ENCODE measurements at places on chromosomes 6 and 20.

- DNase-seq, result no peak
Observed at GRCh38 chr20:51801122-51801822, 1.0 kb downstream of the SALL4 start.

DNA sequence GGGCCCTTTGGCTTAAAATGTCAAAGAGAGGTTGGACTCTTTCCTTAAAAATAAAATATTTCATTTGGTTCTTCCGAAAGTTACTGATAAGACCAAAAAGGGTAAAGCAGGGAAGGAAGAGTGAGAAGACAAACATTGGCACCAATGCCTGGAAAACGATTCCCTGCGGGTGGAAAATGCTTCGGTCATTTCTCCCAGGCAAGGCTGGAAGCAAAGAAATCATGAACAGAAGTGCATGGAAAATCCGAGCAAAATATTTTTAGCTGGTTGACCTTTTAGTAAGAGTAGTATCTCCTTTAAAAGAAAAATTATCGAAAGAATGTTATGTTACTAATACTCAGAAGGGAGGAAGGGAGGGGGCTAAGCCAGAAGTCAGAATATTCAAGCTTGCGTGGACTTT, 62.7 kb downstream of the TMEM170B start:
- no peak for DNase-seq

- no peak for DNase-seq
Observed at GRCh38 chr20:5465604-5465927, 148.8 kb upstream of the PROKR2 start.

DNA sequence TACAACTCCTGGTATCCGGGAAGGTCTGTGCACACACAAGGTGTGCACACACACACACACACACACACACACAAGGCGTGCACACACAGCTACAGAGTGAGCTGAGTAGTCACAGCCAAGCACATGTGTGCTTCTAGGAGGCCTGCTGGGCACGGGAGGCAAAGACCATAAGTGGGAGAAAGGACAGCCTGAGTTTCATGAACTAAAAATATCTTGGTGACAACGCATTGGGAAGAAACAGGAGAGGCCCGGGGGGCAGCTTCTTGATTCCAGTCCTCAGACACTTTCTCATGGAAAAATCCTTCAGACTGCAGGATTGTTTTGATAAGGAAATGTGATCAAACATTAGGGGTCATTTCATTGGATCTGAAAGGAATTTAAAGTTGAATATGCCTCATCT, 2.6 kb downstream of the TRAF3IP2 start:
- DNase-seq, result no peak

- no peak for DNase-seq
Observed at GRCh38 chr6:30204116-30204515, 9.1 kb downstream of the TRIM26 start.

GRCh38 chr6:134103006-134103405, 50.6 kb upstream of the SLC2A12 start:
- no peak for DNase-seq

DNA sequence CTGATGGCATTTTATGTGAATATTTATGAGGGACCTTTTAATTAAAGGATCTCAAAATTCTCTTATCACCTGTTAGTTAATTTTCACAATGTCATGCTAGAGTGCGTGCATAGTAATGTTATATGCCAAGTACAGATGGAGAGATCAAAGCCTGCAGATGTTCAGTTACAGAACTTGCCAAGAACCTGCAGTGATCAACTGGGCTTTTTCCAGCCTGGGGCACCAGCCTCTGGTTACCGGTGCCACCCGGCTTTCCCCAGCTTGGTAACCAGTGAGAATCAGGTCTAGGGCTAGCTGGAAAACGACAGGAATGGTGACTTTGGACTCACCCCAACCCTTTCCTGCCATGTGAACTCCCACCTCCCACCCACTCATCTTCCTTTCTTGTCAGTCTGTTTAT, 91.8 kb downstream of the CAP2 start:
- no peak for DNase-seq

DNA sequence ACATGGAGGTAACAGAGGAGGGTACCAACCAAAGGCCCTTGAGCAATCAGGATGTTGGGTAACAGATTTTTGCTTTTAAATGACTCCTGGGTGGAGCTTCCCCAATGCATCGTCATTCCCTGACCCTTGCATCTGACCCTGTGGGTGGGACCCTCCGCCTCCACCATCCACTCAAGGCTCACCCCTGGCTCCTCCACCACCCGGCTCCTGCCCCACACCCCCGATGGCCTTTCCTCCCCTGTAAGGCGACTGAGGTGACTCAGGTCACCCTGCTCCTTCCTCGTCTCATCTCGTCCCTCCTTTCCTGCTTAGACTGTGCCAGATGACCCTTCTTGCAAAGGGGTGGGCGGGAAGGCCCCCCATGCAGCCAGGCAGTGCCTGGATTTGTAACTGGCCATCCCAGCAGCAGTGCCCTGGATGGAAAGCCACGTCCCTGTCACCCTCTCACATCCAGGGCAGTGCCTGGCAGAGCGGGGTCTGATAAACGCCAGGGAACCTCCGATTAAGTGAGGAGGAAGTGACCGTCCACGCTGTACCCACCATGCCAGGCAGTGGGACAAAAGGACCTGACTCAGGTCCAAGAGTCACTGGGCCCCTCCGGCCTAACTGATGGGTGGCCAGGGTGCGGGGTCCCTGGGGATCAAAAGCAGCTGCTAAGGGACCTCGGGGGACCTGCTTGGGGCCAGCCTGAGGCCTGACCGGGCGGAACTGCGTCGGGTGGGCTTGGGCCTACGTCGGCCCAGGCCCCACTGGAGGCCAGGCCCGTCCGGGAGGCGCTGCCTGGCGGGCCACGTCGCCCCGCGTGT, 624 bp upstream of the NPEPL1 start:
- no peak for DNase-seq

GRCh38 chr6:131024565-131024964, 38.5 kb downstream of the EPB41L2 start:
- DNase-seq, result no peak

GRCh38 chr6:44730771-44731391, 343.4 kb downstream of the CDC5L start:
- no peak for DNase-seq

- DNase-seq, result no peak
Observed at GRCh38 chr6:123580331-123580730, 56.4 kb downstream of the TRDN start.

DNA sequence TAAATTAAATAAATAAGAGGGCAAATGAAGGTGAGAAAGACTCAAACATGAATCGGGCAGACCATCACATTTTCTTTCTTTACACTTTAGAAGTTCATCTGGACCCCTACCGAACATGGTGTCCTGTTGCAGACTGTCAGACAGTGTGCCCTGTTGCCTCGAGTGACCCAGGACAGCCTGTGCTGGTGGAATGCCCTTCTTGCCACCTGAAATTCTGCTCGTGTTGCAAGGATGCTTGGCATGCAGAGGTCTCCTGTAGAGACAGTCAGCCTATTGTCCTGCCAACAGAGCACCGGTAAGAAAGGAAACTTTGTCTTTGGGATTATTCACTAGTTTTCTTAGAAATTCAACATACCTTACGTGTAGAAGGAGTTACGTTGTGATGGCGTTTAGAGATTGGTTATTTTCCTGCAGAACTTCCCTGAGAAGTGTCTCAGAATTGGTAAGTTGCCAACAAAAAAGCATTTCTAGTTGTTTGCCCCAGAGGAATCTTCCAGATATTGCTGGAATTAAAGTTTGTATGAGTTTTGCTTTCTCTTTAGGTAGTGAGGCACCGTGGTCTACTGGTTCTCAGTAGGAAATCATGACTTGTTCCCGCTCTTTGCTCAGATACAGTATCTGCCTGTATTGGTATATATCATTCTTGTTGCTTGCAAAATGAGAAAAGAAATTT, 70.1 kb downstream of the RNF144B start:
- no peak for DNase-seq

GRCh38 chr20:10513061-10513460, 78.0 kb downstream of the SLX4IP start:
- no peak for DNase-seq

DNA sequence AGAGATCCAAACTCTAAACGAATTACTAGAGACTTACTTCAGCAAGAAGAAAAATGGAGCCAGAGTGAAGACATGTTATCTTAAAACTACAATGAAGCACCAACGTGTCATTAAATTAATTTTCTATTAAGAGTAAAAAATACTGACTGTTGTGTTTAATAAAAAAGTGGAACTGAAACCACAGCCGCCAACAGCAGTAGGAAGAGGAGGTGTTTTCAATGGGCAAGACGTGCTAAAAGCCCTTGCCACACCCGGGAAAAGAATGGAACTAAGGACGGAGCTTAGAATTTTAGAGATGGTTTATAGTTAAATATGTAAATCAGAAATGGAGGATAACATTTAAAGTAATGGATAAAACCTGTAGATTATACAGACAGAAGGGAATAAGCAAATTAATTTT, 608.7 kb downstream of the TFAP2A start:
- DNase-seq, result no peak

GRCh38 chr20:58084966-58085365, 143.5 kb downstream of the ANKRD60 start:
- DNase-seq, result no peak

- no peak for DNase-seq
Observed at GRCh38 chr6:113017353-113017752, 670.2 kb downstream of the RFPL4B start.

GRCh38 chr6:39309942-39310531, 4.2 kb downstream of the KCNK17 start:
- DNase-seq, result peak; percentile 25

DNA sequence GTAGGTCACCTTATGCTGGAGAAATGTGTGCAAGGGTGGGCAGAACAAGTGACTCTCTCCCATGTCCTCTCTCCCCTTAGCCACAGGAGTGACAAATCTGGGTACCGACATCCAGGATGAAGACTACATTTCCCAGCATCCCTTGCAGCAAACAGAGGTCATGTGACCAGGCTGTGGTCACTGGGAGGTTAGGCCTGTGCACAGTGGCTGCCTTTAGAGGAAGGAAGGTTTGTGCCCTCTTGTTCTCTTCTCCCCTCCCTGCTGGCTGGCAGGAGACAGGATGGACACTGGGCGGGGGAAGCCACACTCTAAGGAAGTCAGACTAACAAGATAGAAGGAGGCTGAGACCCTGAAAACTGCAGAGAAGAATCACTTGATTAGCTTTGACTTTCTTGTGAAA, 360.2 kb downstream of the PREX1 start:
- peak; percentile 34 for DNase-seq

DNA sequence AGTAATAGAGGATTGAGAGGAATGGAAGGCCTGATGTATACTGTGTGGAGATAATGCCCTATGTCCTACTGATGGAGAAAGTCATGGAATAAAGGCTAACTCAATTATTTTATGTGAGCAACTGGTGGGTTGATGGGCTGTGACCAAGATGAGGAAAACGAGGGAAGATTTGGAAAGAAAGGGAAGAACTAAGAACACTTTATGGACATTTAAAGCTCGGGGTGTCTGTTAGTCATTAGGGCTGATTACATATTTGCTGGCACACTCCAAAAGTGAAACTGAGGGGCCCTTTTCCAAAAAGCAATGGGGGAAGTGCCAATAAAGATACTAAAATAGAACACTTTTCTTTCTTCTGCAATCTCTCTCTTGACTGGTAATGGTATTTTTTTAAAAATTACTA, 439.5 kb downstream of the PLCB1 start:
- no peak for DNase-seq

DNA sequence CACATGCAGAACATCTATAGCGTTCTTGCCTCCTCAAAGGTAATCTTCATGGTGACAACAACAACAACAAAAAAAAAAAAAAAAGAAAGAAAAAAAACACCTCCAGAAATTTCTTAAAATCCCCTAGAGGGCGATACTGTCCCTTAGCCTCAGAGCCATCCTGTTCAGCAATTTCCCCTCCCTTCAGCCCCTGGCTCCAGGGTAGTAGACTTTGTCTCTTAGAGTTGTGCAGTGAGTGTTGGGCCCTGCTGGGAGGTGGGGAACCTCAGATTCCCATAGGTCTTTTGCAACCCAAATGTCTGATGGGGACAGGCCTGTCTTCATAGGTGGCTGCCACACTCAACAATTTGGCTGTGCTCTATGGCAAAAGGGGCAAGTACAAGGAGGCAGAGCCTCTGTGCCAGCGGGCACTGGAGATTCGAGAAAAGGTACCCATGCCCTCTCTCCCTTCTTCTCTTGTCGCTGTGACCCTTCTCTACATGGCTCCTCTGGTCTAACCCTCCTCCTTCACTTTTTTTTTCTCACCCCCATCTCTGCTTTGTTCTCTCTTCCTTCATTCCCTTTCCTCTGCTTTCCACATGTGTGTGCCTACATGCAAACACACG, 6.0 kb upstream of the PTK7 start:
- no peak for DNase-seq

DNA sequence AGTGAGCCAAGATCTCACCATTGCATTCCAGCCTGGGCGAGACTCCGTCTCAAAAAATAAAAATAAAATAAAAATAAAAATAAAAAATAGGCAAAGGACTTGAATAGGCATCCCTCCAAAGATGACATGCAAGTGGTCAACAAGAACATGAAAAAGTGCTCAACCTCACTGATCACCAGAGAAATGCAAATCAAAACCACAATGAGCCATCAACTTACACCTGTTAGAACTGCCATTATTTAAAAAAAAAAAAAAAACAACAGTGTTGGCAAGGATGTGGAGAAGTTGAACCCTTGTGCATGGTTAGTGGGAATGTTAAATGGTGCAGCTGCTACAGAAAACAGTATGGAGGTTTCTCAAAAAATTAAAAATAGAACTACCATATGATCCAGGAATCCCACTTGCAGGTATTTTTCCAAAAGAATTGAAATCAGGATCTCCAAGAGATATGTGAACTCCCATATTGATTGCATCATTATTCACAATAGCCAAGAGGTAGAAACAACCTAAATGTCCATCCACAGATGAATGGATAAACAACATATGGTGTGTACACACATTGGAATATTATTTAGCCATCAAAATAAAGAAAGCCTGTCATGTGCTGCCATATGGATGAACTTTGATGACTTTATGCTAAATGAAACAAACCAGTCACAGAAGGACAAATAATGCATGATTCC, 2.8 kb downstream of the C20orf203 start:
- DNase-seq, result no peak

- DNase-seq, result no peak
Observed at GRCh38 chr6:1179571-1180459, 132.1 kb upstream of the FOXQ1 start.
